ENCODE measurements at places on chromosomes 3 and 15.
A peak's percentile ranks its signal among the peaks of the same experiment; 100 is the strongest.

GRCh38 chr3:69691860-69692259 is 47.4 kb upstream of the MITF start:
- no peak for DNase-seq

DNA sequence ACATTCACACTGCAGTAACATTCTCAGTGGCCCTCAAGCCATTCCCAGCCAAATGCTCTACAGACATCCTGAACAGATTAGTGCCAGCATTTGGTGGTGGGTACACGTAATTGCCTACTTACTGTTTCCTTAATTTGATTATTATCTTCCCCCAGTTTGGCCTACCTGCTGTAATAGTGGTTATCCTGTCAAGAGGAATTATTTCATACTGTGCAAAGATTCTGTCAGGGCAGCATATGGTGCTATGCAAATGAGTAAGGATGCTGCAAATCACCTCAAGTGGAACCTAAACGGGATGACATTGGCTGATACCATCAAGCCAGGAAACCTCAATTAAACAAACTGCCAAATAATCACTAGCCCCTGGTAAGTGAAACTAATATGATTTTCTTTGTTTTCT is 88.7 kb downstream of the SEMA6D start:
- no peak for DNase-seq

DNA sequence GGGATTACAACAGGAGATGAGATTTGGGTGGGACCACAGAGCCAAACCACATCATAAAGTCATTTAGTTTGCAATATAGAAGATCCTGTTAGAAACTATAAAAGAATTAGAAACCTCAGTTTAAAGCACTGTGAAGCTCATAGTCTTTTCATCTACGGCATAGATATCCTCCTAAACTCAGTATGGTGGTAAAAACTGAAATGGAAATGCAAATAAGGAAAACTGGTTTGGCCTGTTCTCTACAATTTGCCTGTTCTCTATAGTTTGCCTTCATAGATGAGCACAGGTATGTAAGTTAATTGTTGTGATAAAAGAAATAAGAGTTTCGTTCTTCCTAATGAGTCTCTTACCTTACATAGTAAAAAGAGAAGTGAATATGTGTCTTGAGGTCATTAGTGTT is 331.6 kb upstream of the ARL6 start:
- no peak for DNase-seq

- no peak for DNase-seq
Measured at GRCh38 chr3:165768680-165769079, 68.5 kb downstream of the BCHE start.

GRCh38 chr15:85755942-85756341 is 38.8 kb downstream of the KLHL25 start:
- no peak for DNase-seq

DNA sequence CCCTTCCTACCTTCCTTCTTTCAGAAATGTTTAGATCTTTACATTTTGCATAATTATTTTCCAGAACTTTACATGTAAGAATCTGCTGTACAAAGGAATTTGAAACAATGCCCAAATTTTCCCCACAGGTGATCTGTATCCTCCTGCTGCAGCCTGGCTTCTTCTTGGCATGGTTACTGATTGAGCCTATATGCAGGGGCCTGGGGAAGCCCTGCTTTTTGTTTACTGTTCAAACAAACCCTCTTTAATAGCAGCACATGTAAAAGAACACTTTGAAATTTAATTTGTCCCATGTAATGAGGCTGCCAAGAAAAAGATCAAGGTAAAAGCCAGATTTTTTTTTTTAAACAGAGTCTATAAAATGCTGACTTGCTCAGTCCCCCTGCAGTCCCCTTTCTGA is 432.2 kb downstream of the TUSC7 start:
- no peak for DNase-seq

- no peak for DNase-seq
Measured at GRCh38 chr3:134896696-134897095, 101.6 kb downstream of the EPHB1 start.

GRCh38 chr15:70539912-70540530 is 223.3 kb downstream of the UACA start:
- DNase-seq, result no peak

DNA sequence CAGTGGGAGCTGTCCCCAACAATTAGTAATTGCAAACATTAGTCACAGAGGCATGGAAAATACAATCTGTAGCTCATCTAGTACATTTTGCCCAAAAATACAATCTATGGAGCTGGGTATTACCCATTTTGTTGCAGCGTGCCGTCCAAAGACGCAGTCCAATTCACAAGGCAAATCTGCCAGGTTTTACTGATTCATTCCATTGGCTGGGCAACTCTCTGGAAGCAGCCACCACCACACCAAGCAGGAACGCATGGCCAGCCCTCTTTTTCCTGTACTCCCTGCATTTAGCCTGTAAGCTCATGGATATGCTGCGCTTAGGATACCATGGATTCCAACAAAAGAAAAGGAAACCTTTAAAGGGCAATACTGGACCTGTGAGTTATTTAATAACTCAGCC is 60.5 kb upstream of the ARRDC4 start:
- no peak for DNase-seq

DNA sequence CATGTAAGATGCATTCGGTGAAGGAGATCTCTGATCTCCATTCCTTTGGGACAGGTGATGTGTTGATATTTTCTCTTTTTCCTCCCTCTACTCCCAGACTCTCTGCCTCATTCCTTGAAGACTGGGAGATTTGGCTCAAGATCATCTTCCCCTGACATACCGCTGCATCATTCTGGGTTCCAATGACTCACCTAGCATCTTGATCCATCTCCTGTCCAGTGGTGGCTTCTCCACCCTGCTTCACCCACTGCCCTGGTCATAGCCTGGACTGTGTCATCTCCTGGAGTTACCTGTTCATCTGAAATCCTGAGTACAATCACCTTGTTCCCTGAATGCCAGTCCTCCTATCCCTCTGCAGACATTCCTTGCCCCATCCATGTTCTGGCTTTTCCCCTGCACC is 57.4 kb upstream of the TRAK1 start:
- DNase-seq, result no peak

GRCh38 chr3:29324180-29324651 is 43.3 kb downstream of the RBMS3 start:
- no peak for DNase-seq

GRCh38 chr3:11346416-11346815 is 74.2 kb downstream of the ATG7 start:
- no peak for DNase-seq

DNA sequence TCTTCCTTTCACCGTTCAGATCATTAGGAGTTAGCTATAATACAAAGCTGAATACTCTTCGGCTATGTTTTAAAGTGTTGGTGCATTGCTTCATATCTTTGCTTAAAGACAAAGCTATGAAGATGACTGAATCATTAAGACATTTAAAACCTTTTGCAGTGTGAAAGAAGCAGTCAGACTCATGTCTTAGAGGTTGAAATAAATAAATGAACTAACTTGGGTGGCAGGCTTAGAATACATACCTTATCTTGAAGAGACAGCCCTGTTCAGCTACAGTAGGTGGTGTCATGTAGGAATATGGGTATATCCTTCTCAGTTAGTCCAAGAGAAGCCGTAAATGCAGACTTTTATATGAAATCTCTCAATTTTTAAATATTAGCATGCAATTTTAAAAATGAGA is 63.4 kb downstream of the OPA1 start:
- no peak for DNase-seq

DNA sequence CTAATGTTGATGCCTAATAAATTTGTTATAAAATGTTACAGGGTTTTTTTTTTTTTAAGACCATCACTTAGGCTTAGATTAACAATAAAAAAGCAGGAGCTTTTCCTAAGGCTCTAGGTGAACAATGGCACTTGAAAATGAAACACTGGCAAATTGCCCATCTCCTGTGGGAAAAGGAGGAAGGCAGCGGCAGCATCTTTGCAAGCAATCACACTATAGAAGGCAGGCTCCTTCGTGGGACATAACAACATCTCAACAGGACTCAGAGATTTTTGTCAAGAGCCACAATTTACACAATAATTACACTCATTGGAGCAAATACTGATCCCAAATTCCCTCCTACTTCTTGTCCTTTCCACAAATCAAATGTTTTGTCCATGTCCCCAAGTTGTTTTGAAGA is 646.7 kb downstream of the ROBO2 start:
- DNase-seq, result no peak

GRCh38 chr3:144463911-144464310 is 492.3 kb downstream of the DIPK2A start:
- DNase-seq, result no peak

DNA sequence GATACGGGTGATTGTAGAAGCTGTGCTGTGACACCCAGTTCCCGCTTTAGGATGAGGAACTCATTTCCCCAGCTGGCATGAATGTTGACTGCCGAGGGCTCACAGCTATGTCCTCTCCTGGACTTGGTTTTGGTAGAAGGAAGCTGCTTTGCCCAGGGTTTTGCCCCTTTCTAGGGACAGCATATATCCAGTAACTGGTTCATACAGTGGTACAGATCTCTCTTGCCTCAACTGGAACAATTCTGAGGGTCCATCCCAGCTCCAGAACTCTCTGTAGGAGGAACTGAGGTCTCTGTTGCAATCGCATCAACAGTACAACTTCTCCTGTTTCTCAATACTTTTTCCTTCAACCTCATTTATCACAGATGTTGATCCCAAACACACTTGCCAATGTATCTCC is 54.5 kb upstream of the FNDC3B start:
- DNase-seq, result no peak

DNA sequence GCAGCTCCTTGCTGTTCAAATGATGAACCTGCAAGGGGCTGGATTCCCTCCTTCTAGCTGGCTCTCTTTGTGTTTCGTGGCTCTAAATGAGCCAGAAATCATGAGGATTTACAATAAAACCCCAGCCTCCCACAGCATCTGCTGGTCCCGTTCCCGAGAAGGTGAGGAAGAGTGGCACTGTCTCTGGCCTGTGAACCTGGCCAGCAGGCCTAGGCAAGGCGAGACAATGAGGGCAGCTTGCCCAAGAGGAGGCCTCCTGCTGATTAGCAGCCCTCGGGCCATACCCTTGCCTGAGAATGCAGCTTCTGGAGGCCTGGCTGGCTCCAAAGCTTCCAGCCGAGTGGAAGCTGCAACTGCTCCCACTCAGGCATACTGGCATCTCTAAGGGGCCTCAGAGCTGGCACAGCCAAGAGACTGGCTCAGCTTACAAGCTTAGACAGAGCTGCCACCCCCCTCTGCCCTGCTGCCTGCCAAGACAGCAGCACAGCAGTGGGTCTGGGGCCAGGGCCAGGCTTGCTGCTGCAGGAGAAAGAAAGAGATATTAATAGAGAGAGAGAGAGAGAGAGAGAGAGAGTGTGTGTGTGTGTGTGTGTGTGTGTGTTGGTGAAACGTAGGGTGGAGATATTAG is 76.5 kb downstream of the HMG20A start:
- DNase-seq, result no peak

DNA sequence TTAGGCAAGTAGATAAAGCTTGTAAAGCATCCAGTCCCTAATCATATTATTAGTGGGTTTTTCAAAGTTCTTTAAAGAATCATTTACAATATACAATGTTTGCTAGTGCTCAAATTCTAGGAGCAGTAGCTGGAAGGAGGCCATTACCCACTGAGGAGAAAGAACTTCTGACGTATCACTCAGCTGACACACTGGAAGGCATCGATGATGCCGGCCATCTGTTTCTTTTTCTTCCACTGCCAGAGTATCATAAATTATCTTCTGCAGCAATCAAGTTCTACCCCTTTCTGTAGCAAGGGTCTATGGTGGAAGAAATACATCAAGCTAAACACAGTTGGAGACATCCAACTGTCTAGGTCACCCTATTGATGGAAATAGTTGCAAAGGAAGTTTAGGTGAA is 243.2 kb upstream of the LRRN1 start:
- no peak for DNase-seq

GRCh38 chr3:141065841-141066805 is 15.0 kb downstream of the SPSB4 start:
- no peak for DNase-seq

- DNase-seq, result no peak
Measured at GRCh38 chr3:121096953-121097352, 188.9 kb downstream of the STXBP5L start.

- no peak for DNase-seq
Measured at GRCh38 chr3:149701977-149702350, 44.1 kb upstream of the WWTR1 start.

GRCh38 chr3:59981377-59981776 is 931.6 kb upstream of the CFAP20DC start:
- DNase-seq, result peak; percentile 35

DNA sequence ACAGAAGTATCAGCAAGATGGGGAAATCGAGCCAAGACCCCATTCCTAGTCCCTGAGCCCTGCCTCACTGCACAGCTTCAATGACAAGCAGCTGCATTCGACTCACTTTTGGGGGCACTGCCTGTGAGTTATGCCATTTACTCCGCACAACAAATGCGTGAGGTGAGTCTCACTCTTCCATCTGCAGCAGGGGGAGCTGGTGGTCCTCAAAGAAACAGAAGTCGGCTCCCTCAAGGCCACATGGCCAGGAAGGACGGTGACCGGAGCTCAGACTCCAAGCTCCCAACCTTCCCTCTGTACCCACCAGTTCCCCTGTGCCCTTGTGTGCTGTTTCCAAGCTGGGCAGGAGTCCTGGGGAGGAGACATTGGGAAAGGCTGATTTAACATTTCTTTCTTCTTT is 127.7 kb upstream of the IQSEC1 start:
- no peak for DNase-seq

- DNase-seq, result no peak
Measured at GRCh38 chr3:182797876-182798275, 4.6 kb downstream of the ATP11B start.

DNA sequence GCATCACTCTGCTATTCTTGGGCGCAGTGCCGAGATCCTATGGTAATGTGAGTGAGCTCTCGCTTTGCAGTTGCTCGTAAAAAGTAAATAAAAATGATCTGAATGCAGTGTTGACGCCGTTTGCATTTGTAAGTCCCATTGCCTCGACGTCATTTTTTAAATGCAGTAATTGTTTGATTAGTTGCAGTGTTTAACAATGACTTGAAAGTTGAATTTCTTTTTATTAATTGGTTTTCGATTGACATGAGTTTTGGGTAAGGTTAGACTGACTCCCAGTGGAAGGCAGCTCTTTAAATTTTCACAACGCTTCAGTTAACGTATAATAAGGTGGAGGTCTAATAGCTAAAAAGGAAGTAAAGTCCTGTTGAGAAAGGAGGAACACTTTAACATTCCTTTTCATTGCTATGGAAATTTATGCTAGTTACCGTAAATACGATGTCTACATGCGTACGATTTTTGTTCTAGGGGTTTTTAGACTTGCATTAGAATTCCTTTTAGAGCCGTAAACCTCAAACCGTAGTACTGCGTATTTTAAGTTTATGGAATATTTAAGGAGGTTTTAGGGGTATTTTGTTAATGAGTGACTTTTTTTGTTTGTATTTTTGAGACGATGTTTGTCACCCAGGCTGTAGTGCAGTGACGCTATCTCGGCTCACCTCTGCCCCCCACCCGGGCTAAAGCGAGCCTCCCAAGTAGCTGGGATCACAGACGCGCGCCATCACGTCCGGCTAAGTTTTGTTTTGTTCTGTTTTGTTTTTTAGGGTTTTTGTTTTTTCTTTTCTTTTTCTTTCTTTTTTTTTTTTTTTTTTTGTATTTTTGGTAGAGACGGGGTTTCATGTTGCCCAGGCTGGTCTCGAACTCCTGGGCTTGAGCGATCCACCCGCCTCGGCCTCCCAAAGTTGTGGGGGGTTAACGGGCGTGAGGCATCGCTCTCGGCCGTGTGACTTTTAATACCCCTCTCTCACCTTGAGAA is 1.4 kb downstream of the MORF4L1 start:
- DNase-seq, result peak; percentile 46

All from CD4-positive, alpha-beta T cell treated with Interleukin-6 for 4 hours (primary cell).